ENCODE measurements at places on chromosomes 2 and 18.

DNA sequence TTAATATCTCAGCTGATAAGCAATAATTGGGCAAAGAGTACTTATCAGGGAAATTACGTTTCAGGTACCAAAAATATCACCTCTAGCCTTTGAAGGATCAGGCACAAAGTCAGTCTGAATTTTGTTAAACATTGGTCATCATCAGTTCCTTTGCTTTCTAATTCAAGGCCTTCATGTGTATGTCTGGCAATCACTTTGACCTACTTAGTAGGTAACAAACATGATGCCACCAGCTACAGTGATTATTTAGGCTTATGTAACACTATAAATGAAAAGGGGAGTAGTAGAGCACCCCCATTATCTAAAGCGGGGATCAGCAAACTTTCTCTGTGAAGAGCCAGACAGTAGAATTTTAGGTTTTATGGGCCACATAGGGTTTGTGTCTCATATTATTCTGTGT is 75.1 kb downstream of the RTN4 start:
- DNase-seq = no peak

- no peak for DNase-seq
Observed at GRCh38 chr2:218162814-218163213, 3.9 kb downstream of the CXCR1 start.

GRCh38 chr2:20584399-20585358 is 66.2 kb downstream of the HS1BP3 start:
- DNase-seq = peak; percentile 99

DNA sequence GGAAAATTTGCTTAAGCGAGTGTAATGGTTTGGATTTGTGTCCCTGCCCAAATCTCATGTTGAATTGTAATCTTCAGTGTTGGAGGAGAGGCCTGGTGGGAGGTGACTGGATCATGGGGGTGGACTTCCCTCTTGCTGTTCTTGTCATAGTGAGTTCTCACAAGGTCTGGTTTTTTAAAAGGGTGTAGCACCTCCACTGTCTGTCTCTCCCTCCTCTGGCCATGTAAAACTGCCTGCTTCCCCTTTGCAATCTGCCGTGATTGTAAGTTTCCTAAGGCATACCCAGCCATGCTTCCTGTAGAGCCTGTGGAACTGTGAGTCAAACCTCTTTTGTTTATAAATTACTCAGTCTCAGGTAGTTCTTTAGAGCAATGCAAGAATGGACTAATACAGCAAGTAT is 6.6 kb downstream of the YIPF4 start:
- no peak for DNase-seq

GRCh38 chr2:187297801-187298200 is 150.3 kb downstream of the CALCRL start:
- peak; percentile 42 for DNase-seq

GRCh38 chr2:140586379-140586778 is 1544.4 kb downstream of the LRP1B start:
- peak; percentile 15 for DNase-seq

GRCh38 chr2:81551040-81551634 is 1246.6 kb upstream of the LRRTM1 start:
- peak; percentile 27 for DNase-seq

DNA sequence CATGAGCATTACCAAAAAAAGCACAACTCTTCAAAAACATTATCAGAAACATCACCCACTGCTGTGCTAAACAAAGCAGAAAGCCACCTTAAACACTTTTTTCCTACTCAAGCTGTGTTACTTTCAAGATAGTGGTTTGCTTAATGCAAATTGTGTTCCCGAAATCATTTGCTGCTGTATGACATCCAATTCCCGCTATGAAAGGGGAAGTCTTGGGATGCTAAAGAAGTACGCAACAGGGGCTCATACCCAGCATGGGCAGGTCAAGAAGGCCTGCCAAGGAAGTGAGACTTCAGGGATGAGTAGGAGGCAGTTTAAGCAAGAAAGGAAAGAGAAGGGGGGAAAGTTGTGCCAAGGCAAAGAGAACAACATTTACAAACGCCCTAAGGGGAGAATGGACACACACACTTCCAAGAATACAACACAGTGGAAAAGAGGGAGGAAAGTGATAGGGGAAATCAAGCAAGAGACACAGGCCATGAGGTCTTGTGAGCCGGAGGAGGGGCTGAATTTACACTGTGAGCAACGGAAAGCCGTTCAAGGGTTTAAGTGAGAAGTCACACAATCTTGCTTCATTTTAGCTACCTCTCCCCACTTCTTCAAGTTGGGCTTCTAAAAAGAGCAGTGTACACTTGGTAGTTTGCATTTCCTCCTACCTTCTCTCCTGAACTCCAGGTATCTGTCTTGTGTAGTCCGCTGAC is 4.0 kb downstream of the PTPN2 start:
- no peak for DNase-seq

DNA sequence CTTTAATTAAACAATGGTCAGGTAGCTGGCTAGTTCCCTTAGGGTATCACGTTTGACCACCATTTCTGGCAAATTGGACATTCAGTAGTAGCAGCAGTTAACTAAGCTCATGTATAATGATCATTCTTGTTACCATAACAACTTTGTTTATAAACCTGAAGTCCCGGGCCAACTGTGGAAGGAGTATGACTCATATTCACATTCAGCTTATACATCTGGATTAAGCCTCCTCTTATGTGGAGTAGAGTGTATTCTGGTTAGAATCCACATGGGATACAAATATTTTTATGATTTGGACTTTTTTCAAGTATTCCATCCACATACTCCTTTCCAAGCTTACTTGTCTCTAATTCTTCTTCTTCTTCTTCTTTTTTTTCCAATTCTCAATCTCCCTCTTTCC is 70.3 kb upstream of the ZSWIM2 start:
- DNase-seq = peak; percentile 76

- DNase-seq = no peak
Observed at GRCh38 chr2:207472343-207473048, 57.3 kb upstream of the CREB1 start.

- DNase-seq = no peak
Observed at GRCh38 chr18:48838166-48838775, 112.5 kb downstream of the SMAD7 start.

GRCh38 chr18:31268985-31269406 is 49.0 kb upstream of the DSG1 start:
- no peak for DNase-seq

GRCh38 chr2:182715121-182715891 is 751 bp upstream of the DNAJC10 start:
- DNase-seq = peak; percentile 30

DNA sequence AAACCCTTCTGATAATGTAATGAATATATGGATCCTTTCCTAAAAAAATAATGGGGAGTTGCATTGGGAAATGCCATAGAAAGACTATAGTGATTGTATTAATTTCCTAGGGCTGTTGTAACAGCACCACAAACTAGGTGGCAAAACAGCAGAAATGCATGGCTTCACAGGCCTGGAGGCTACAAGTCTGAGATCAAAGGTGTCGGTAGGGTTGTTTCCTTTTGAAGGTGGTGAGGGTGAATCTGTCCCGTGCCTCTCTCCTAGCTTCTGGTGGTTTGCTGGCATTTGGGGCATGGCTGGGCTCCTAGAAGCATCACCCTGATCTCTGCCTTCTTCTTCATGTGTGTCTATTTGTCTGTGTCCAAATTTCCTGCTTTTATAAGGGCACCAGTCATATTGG is 149.7 kb downstream of the INHBB start:
- no peak for DNase-seq

DNA sequence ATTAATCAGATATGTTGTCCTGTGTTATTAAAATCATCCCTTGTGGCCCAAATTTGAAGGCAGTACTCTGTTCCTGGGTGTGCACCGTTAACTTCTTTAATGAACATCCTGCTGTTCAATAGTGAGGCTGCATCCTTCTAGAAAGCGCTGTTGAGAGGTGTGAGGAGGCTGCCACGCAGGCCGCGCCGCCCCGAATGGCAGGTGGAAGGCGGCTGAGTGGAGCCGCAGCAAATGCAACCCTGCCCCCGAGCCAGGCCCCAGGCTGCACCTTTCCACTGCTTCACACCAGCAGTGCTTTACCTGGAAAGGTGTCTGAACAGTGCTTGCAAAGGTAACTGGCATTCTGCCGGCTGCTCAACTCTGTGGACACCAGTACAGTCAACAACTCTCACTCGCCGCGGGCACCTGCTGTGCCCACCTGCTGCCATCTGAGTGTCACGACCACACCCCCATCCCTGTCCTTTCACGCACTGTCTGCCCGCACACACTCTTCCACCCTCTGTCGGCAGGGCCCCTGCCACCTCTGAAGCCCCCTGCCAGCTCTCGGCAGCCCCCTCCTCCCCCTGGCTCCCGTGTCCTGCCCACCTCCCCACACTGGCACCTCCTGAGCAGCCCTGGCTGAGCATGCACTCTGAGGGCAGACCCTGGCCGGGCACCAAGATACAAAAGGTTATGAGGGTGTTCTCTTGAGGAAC is 70.9 kb downstream of the ODC1 start:
- DNase-seq = no peak

- DNase-seq = peak; percentile 54
Observed at GRCh38 chr2:42931818-42932195, 139.4 kb upstream of the HAAO start.

GRCh38 chr2:226772389-226773179 is 27.0 kb downstream of the IRS1 start:
- DNase-seq = peak; percentile 40

DNA sequence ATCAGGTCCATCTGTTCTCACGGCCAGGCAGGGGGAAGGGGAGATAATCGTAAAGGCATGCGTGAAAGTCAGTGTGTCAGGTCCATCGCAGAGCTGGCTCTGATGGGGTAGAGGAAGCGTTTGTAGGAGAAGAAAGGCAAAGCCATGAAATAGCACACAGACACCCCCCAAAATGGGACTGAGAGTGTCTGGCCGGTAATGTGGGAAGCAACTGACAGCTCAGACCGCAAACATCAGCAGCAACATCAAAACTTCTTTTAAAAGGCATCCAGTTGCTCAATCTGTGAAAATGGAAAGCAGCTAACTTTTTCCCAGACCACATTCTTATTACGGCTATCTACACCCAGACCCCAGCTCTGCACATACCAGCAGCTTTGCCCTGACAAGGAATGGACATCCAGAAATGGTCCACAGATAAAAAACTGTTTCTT is 232.6 kb downstream of the EN1 start:
- DNase-seq = peak; percentile 49

GRCh38 chr2:144456680-144457079 is 63.2 kb downstream of the ZEB2 start:
- peak; percentile 90 for DNase-seq

GRCh38 chr18:58831606-58832005 is 33.1 kb upstream of the ZNF532 start:
- peak; percentile 59 for DNase-seq

GRCh38 chr18:58361212-58361611 is 267.7 kb downstream of the ALPK2 start:
- no peak for DNase-seq

- DNase-seq = peak; percentile 64
Observed at GRCh38 chr2:73156539-73157124, 43.9 kb upstream of the RAB11FIP5 start.

DNA sequence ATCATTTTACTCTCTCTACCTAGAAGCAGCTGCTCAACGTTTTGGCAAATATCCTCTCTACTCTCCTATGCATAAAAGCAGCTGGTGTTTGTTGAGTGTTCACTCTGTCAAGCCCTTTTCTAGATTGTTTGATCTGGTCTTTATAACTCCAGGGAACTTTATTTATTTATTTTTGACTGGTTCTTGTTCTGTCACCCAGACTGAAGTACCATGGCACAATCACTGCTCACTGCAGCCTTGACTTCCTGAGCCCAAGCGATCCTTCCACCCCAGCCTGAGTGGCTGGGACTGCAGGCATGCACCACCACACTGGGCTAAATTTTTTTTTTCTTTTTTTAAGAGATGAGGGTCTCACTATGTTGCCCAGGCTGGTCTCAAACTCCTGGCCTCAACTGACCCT is 12.7 kb downstream of the CATIP start:
- DNase-seq = no peak

DNA sequence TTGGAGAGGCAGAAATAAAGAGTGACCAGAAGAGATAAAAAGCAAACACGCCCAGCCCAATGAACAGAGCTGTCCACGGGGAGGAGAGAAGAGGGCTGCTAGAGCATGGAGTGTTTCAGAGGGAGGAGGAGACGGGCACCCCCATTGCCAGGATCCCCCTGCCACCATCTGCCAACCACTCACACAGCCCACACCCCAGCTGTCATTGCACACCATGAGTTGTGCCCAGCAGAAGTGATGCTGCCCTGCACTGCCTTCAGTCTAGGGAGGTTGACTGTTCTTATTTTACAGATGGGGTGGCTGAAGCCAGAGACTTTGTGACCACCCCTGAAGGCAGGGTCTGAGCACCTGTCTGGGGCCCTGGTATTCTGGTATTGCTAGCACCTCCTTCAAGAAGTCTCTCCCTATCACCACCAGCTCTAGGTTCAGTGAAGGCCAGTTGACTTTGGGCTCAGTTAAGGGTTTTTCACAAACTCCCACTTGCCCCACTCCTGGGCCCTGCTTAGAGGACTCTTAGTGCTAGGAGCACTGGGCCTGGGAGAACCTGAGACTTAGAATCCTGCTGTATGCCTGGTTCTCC is 2.4 kb downstream of the FABP1 start:
- DNase-seq = no peak

DNA sequence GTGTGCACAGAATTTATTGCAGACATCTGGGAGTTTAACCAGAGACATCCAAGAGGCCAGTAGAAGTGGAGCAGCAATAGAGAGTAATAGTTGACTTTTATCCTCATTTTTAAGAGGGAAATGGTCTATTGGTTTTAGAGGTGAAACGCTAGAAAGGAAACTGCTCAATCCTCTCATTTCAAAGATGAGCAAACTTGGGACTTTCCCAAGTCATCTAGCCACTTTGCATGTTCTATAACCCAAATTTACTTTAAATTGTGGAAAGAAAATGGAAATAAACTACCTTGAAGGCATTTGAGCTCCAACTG is 601.7 kb downstream of the ARHGAP15 start:
- no peak for DNase-seq

GRCh38 chr2:219247678-219248642 is 2.7 kb downstream of the STK16 start:
- DNase-seq = no peak

GRCh38 chr18:24918257-24918656 is 433.7 kb downstream of the ZNF521 start:
- no peak for DNase-seq

Measured in fibroblast of skin of back (primary cell).